ENCODE measurements at places on chromosomes 13 and 19.

GRCh38 chr19:46634656-46635218, 1.3 kb downstream of the GNG8 start:
- DNase-seq: no peak

- DNase-seq: peak; percentile 54
Observed at GRCh38 chr13:46387064-46387851, at the start of gene RUBCNL. Gene RUBCNL (minus strand): TSS chr13:46387252. CDS start chr13:46372475, 14,777 bp downstream.

- no peak for DNase-seq
Observed at GRCh38 chr19:32181216-32181920, 164.0 kb upstream of the ZNF507 start.

DNA sequence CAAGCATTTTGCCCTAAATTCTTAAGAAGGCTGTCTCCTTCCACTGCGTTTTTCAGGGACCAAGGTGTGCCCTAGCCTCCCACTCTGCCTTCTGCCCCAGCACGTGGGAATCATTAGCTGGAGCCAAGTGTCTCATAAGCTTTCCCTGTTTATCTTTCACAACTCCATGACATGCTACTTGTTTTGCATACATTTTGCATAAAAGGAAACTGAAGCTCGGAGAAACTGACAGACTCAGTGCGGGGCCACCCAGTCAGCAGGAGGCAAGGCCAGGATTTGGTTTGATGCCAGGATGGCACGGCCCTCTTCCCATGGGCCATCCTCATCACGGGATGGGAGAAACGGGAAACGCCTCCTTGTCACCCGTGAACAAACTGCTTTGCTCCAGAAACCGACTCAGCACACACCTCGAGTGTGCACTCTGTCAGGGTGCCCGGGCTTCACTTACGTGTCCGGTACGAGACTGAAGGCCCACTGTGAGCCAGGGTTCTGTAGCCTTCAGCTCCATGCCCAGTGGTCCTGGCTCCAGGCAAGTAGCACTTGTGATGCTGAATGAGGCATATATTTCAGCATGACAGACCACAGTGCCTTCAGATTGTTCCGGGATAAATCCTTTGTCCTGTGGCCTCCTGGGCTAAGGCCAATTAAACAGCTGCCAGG, 9.6 kb downstream of the CEBPA start:
- peak; percentile 30 for DNase-seq
